ENCODE measurements at places on chromosomes 3 and 15.

DNA sequence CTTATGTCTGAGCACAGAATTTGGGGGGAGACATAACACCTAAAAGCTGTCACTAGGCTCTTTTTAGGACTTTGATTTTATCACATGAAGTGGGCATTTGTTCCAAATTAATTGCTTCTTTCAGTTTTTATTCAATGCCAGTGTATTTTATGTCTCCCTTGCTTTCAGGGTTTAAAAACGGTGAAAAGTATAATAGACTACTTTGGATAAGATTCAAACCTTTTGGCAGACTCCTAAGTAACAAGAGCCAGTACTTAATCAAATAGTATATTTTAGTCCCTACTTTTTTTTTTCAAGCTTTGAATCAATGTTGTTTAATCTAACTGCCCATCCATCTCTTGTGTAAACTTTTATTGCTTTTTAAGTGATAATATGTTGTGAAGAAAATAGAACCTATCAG lies 847.2 kb upstream of the DPPA4 start:
- DNase-seq: no peak

GRCh38 chr15:43522247-43522646 lies 4.8 kb downstream of the MAP1A start:
- no peak for DNase-seq

GRCh38 chr3:150613034-150613433 lies 9.9 kb downstream of the SELENOT start:
- DNase-seq: no peak

DNA sequence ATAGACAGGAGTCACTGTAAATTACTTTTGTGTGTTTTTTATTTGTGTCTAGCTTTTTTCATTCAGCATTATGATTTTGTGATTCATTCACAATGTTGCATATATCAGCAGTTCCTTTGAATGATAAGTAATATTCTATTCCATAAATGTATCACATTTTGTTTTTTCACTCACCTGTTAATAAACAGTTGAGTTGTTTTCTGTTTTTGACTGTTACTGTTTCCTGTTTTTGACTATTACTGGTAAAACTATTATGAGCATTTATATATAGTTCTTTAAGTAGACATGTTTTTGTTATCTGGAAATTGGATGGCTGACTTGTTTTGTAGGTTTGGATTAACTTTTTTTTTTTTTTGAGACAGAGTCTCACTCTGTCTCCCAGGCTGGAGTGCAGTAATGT lies 138.4 kb downstream of the RSRC1 start:
- DNase-seq: no peak

GRCh38 chr15:50418041-50418583 lies 6.1 kb upstream of the USP8 start:
- DNase-seq: no peak

DNA sequence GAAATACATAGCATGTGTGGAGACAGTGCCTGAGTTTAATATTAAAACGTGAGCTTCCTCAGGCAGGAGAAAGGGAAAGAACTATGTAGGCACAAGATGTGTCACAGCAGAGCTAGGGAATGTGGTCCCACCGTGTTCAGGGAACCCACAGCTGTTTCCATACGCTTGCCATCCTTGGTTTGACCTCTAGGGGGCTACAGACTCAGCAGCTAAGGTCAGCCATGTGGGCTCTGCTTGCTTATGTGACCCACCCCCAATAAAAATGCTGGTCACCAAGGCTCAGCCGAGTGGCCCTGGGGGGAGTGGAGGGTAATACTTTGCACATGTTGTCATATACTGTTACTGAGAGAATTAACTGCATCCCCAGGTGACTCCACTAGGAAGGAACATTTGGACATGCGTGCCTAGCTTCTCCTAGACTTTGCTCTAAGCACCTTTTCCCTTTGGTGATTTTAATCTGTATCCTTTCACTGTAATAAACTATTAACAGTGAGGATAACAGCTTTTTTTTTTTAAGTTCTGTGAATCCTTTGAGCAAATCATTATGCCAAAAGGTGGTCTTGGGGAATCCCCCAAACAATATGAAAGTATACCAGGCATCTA lies 3.3 kb downstream of the TUBGCP5 start:
- peak; percentile 18 for DNase-seq

GRCh38 chr3:71300951-71301393 lies 282.6 kb downstream of the FOXP1 start:
- no peak for DNase-seq

DNA sequence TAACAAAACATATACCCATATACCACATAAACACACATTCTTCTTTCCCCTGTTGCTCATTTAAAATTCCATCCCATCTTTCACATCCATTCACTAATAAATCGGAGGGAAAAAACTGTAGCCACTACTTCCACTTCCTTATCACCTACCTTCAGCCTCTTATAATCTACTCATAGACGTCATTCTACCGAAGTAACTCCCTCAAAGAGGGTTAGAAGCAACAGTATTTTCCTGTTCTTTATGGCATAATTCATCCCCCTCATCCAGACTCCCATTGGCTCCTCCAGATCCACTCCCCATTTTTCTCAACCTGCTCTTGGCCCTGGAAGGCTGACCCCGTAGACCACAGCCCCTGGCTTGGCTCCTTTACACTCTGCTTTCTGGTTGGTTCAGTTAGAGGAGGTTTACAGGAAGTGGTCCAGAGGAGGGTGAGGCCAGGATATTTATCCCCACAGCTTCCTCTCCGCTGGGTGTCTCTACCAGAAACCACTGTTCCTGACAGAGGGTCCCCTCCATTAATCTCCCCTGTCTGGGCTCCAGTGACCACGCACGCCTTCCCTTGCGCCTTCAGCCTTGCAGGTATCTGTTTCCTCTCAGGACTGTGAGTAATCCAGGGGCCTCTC lies 46.3 kb downstream of the FMN1 start:
- DNase-seq: no peak

GRCh38 chr3:144415492-144415891 lies 443.9 kb downstream of the DIPK2A start:
- DNase-seq: no peak

DNA sequence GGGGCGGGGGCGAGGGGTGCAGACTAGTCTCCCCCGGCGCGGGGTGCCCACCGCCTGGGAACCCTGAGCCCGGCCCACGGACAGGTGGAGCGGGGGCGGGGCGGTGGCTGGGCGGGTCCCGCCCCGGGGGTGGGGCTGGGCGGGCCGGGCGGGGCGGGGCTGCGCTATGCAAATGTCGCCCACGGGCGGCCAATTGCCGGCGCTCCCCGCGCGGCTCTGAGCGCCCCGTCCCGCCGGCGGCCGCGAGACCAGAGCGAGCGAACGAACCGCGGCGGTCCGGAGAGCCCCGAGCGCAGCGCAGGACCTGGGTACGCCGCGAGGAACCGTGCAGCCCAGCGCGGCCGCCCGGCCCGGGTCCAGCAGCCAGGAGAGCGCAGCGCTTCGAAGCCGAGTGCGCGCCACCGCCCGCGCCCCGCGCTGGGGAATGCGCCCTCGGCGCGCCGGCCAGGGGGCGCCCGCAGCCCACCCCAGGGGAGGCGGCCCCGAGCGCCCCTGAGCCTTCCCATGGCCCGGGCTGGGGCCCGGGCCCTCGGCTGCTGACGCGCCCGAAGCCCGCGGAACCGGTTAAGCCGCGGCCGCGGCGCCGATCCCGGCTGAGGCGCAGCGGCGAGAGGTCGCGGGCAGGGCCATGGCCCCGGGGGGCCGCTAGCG lies at the start of gene SEMA3F:
Gene SEMA3F, plus strand, starts transcription at position 485 of the 651 bp plus-strand sequence. CDS start 4,299 bp downstream, outside the sequence.
- peak; percentile 61 for DNase-seq

DNA sequence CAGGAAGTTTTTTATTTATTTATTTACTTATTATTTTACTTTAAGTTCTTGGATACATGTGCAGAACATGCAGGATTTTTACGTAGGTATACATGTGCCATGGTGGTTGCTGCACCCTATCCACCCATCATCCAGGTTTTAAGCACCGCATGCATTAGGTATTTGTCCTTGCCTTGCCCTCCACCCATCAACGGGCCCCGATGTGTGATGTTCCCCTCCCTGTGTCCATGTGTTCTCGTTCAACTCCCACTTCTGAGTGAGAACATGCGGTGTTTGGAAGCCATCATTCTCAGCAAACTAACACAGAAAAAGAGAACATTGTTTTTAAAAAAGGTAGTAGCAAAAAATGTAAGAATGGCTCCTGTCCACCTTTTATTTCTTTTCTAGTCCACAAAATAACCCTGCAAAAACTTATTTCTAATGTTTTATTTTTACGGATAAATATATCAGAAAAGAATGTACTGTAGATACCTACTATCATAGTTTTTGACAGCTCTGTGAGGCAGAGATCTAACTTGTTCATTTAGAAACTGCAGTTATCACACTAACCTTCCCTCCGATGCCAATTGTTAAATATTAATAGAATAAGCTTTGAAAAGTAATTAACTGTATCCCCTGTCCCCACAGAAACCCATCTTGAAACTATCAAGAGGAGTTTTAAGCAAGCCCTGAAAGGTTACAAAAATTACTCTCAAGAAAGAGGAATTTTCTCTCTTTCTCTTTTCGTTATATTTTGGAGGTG lies 189.2 kb downstream of the LPP start:
- DNase-seq: no peak

DNA sequence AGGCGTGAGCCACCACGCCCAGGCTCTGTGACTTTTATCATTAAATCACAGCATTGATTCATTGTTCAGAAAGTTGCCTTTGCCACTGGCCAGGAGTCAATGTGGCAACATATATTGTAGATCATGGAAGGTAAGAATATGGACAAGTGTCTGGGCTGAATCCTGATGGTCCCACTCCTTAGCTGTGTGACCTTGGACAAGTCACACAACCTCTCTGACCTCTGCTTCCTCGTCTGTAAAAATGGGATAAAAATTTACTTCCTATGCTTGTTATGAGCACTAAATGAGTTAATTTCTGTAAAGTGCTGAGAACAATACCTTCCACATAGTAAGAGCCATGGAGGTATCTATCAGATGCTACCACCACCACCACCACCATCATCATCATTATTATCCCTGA lies 103.5 kb upstream of the RAD18 start:
- no peak for DNase-seq

DNA sequence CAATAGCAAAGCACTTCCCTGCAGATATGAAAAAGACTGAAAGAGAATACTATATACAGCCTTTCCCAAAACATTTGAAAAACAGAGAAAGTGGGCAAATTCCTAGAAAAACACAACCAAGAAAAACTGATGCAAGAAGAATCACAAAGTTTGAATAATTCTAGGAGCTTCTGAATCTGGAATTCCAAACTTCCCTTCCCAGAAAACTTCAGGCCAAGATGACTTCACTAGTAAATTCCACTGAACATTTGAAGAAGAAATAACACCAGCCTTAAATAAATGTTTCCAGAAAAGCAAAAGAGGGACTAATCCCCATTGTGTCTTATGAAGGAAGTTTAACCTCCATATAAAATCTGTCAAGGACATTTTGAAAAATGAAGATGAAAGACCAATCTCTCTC lies 15.8 kb upstream of the NSMCE3 start:
- no peak for DNase-seq

GRCh38 chr15:33074212-33074611 lies 120.3 kb downstream of the FMN1 start:
- DNase-seq: no peak

- no peak for DNase-seq
Observed at GRCh38 chr3:16372362-16373292, 107.6 kb downstream of the OXNAD1 start.

DNA sequence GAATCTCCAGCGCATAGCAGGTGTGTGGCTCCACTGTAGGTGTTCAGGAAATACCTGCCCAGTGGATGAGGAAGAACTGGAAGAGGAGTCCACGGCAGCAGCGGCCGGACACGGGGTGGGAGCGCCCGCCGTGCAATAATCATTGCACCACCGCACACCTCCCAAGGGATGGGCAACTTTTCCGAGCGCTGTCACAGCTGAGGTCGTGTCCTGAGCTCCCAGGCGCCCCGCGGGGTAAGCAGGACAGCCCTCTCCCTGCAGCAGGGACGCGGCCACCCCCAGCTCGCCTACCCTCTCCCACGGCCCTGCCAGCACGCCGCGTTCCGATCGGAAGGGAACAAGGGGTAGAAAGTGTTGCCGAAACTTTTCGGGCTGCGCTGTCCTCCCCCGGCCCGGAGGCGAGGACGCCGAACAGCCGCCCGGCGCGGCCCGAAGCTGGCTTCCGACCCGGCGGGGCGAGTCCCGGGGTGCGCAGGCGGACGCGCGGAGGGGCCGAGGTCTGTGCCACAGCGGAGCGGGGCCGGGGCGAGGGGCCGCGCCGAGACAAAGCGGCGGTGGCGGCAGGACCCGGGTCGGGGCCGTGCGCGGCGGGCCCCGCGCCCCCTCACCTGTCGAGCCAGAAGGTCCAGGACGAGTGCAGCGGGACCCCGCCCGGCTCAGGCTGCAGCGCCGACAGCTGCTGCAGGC lies 475 bp downstream of the EIF4E3 start:
- DNase-seq: no peak

DNA sequence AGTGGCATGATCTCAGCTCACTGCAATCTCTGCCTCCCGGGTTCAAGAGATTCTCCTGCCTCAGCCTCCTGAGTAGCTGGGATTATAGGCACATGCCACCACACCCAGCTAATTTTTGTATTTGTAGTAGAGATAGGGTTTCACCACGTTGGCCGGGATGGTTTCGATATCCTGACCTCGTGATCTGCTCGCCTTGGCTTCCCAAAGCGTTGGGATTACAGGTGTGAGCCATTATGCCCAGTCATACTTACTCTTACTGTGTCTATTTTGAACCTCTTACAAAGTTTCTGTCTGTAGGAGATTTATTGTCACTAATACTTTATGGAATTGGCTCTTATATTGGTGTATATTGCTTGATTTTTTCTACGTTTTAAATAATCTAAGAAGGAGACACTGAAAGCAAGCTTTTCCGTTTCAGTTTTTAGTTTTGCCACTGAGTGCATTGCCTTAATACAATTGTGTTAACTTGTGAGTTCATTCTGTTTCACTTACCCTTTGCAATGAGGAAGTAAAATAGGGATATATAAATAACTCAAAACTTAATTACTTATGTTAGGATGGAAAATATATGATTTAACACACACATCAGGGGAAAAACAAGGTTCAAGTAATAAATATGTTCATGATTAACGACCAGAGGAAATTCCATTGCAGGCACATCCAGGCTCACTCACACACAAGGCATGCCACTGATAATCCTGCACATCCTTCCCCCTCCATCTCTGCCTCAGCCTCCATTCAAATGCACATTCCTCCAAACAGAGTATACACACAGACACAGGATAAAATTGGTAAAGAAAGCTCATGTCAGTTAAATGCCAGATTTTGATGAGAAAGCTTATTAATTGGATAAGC lies 279.3 kb upstream of the RASGRP1 start:
- DNase-seq: no peak

DNA sequence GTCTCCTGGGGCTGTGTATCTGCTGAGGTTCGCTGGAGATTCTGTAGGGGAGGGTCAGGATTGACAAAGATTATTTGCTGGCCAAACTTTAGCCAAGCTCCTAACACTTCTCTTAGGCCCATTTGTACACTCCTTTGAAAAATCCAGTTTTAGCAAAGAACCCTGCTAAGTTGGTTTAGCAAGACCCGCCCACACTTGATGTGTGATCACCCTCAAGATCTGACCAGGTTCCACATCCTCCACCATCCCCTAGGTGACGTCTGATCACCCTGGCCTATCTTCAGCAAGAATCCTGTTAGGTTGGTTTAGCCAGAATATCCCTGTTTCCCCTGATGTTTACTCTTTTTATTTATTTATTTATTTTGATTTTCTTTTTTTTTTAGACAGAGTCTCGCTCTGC lies 14.8 kb upstream of the SLC35G2 start:
- no peak for DNase-seq

Measured in activated T-helper 1 cell treated with Interleukin-2 at 50 U/mL for 16 hours (primary cell).